IMR-90 (cell line): ENCODE measurements at places on chromosomes 7 and 10.

DNA sequence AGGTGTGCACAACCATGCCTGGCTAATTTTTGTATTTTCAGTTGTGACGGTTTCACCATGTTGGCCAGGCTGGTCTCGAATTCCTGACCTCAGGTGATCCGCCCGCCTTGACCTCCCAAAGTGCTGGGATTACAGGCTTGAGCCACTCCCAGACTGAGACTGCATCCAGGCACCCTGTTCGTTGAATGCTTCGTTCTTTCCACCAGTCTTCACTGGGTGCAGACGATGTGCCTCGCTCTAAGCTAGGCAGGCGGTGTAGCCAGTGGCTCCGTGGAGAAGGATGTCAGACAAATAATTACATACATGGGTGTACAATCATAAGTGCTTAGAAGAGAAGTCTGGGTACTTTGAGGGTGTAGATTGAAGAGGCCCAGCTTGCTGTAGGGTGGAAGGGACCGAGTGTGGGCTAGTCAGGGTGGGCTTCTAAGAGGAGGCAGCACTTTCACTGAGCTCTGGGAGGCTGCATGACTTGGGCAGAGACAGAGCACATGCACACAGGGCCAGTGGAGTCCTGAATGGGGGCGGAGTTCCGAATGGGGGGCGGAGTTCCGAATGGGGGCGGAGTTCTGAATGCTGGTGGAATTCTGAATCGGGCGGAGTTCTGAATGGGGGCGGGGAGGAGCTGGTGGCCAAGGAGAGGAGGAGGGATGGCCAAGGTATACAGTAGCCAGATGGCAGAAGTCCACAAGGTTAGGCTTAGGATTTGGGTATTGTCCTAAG lies 74.3 kb downstream of the COL26A1 start:
- no peak for DNase-seq

GRCh38 chr7:142556740-142557139 lies 192.5 kb upstream of the PRSS1 start:
- DNase-seq: peak; percentile 99

DNA sequence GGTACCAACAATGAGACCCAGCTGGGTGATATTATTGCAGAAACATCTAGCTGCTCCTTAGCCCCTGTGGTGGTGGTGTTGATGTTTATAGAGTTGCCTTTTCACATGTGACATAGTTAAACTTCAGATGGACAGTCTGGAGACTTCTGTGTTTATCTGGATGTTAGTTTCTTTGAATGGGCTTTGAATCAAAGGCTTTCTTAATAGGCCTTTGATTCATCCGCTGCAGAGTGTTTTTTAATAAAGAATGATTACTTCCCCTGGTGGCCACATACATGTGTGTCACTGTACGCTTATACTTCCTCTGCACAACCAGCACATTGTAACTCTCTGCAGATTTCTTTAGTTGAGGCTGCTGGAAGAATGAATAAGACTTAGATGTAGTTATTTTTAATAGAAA lies 221.0 kb downstream of the DYNC1I1 start:
- no peak for DNase-seq

GRCh38 chr7:132080467-132080866 lies 495.8 kb downstream of the PLXNA4 start:
- DNase-seq: no peak

GRCh38 chr7:137694405-137694804 lies 152.4 kb downstream of the DGKI start:
- DNase-seq: peak; percentile 17

- DNase-seq: no peak
Observed at GRCh38 chr7:137619181-137619580, 227.6 kb downstream of the DGKI start.

DNA sequence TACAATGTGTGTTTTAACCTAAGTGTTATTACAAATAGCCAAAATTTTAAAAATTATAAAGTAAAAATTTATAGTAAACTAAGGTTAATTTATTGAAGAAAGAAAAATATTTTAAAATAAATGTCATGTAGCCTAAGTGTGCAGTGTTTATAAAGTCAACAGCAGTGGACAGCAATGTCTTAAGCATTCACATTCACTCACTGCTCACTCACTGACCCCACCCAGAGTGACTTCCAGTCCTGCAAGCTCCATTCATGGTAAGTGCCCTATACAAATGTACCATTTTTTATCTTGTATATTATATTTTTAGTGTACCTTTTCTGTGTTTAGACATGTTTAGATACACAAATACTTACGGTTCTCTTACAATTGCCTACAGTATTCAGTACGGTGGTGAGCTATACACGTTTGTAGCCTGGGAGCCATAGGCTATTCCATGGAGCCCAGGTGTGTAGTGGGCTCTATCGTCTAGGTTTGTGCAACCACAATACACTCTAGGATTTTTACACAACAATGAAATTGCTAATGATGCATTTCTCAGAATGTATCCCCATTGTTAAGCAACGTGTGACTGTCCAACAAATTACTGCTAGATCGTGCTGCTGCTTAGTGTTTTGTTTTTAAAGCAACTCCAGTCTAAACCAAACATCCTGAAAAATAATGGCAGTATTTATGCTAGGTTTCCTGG lies 108.9 kb upstream of the NAMPT start:
- DNase-seq: no peak

GRCh38 chr10:75648854-75649253 lies 217.4 kb downstream of the LRMDA start:
- DNase-seq: no peak

- DNase-seq: peak; percentile 58
Observed at GRCh38 chr7:79833616-79834015, 301.0 kb upstream of the GNAI1 start.

DNA sequence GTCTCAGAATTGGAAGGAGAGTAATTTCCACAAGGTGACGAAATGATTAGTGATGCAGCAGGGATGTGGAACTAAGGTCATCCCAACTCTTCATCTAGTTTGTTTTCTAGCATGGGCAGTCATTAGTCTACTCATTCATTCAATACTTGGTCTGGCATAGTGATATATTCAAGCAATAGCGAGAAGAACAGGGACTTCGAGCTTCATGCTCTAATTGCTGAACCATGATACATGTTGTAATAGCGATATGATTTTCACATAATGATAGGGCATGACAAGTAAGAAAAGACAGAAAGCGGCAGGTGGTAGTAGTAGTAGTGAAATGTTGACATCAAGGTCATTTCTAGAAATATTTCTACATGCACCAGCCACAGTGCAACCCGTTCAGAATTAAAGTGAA lies 652.1 kb downstream of the PHTF2 start:
- no peak for DNase-seq

GRCh38 chr10:84204122-84204521 lies 9.8 kb downstream of the CDHR1 start:
- DNase-seq: no peak

DNA sequence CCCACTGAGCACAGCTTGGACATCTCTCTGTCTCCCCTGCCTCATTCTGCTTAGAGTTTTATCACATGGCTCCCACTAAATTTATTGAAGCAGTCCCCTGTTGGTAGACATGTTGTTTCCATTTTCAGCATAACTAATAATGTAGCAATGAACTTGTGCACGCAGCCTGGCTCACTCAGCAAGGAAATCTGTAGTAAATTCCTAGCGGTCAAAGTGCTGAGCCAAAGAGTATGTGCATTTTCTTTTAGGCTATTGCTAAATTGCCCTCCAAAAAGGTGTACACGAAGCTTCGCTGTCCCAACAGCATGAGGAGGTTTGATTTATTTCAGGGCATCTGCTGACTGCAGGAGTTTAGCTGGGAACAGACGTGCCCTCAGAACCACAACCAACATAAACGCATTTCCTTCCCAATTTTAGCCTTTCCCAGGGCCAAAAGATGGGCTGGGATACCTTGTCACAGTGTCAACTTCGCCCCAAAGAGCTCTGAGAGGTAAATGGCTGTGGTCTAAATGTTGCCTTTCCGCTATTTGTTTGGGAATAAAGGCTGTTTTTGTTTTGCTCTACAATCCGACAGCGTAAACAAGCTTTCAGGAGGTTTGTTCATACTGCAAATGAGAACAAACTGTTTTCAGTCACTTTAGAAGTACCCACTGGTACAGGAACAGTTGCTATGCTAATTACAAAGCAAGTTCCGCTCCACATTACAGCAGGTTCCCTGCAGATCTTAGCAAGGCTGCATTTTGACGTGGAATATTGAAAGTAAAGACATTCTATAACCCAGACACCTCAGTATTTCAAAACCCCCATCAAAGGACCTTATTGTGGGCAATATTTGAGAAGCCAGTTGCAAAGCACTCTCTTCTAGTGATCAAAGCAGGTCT lies 16.8 kb downstream of the VSIR start:
- no peak for DNase-seq

- no peak for DNase-seq
Observed at GRCh38 chr10:15695852-15696251, 23.9 kb downstream of the ITGA8 start.

GRCh38 chr10:36779238-36779846 lies 346.1 kb upstream of the ANKRD30A start:
- peak; percentile 81 for DNase-seq

DNA sequence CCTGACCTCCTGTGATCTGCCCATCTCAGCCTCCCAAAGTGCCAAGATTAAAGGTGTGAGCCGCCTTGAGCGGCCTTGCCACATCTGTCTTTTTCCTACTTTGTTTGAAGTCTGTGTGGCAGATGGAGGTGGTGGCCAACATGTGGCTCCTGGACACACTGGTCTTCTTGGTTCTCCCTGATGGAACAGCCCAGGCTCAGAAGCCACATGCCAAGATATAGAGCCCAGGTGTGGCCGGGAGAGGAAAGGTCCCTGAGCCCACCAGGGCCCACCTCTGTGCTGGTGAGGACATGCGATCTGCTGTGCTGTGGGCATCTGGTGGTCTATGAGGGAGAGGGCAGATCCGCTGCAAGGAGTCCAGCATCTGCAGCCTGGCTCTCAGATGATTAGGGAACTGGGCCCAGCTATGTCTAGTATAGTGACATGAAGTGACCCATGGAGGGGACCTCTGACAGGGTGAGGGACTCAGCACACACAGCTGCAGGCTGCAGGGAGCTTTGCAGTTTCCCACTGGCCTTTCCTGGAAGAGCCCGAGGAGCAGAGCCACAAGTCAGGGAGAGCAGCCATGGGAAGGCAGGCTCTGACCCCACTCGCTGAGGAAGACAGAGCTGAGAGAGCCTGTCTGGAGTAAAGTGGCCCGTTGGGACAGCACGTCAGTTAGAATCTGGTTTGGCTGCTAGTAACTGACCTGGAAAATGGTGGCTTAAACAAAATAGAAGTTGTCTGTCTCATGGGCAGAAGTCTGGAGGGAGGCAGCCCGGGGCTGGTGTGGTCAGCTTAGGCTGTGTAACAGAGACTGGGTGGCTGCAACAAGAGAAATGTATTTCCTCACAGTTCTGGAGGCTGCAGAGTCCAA lies 25.9 kb downstream of the ADCY1 start:
- DNase-seq: no peak

GRCh38 chr10:35035606-35036005 lies 54.5 kb downstream of the CUL2 start:
- no peak for DNase-seq

DNA sequence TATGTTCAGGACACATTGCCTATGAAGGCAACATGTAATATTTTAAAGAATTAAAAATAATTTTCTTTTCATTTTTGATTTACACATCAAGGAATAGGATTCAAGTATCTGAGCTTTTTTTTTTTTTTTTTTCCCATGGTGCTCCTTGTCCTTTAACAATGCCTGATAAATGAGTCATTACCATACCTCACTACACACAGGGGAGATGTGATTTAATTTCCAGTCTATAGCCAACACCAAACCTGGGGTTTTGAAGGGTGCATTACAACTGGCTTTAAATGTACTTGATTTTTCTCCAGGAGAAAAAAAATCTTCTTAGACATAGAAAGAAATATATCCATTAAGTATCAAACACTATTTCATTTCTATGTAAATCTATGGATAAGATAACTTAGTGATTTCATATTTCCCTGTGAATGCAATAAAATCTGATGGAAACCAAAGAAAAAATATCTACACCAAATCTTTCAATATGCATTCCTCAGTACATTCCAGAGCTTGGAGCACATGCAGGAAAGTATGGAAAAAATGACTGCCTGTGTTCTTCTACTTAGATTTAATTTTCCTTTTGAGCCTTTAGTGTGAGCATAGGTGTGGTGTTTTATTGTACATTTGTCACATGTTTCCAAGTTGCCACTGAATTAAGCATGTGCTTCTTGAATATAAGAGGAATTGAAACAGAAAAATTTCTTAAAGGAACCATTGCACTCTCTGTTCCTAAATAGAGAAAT lies 204.8 kb upstream of the MEOX2 start:
- DNase-seq: peak; percentile 47

DNA sequence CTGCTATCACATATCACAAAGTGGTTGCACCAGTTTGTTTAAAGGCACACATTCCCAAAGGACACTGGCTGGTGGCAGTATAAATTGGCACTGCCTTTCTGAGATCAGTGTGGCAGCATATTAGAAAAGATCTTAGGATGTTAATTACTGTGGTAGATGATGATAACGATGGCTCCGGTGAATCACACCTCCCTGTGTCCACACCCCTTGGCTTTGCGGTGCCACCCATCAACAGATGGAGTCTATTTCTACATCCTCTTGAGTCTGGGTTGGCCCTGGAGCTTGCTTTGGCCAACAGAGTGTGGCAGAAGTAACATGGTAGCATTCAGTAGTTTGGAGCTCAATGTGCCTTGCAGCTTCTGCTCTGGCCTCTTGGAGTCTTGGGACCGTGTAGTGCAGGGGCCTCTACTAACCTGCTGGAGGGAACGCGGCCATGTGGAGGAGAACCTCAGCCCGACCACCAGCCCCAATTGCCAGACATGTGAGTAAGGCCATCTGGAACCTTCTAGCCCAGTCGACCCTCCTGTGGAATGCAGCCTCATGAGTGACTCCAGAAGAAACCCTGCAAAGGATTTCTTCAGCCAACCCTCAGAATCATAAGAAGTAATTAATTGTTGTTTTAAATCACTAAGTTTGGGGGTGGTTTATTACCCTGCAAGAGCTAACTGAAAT lies 27.2 kb upstream of the PLEKHA1 start:
- DNase-seq: no peak

DNA sequence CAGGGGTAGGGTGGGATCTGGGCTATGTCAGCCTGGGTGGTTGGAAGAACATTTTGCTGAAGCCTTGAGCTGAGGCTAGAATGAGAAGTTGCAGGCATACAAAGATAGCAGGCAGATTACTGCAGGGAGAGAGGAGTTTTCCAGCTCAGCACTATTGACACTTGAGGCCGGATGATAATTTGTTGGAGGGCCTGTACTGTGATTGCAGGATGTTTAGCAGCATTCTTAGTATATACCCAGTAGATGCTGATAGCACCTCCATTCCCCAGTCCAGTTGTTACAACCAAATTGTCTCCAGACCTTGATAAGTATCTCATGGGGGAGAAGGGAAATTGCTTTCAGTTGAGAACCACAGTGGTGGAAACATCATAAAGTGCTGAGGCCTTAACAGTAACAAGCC lies 158.6 kb upstream of the CHRM2 start:
- DNase-seq: no peak

- no peak for DNase-seq
Observed at GRCh38 chr7:101470668-101471487, 108.2 kb downstream of the COL26A1 start.
